Natural killer cell treated with Interleukin-12 subunit alpha and Interleukin-12 subunit beta and Interleukin-15 and Interleukin-18, amount 100 ng/mL, for 72 hours (primary cell): ENCODE measurements at places on chromosomes 6 and 20. TPM values are rescaled to one million over a fixed set of nuclear protein-coding genes. Genes with fewer than 3 reads are reported as not detected.

Gene PLEKHG1
- 0.29 TPM for total RNA-seq

Gene MCM3
- 108 TPM for total RNA-seq

Gene SLC35F1
- not detected for total RNA-seq

Gene TXLNB
- total RNA-seq = 0.05 TPM

DNA sequence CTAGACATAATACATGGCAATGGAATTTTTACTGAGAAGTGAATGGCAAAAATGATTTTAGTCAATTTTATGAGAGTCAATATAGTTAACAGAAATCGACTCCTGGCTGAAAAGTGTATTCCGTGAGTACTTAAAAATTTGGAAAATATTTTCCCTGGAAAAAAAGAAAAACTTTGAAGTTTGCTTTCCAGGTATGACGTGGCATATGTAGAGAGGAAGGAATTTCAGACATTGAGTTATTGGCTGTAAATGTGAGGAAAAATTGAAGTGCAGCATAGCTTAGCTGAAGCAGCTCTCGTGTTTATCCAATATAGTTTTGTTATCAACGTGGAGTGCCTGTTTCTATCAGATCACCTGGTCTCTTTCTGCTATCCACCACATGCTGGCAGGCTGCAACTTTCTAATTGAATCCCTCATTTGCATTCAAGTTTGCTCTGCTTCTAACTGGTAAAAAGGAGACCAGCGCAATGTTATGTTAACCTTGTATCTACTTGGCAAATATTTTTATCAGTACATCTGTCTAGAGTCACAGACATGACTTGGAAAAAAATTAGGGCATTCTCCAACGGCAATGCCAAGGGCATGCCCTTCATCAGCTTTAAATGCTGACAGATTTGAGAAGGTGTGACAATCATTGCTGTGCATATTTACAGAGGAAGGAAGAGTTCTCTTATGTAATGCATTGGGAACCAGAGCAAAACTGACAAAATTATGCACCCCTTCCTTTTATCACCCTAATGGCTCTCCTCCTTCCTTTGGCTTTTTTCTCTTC, 1102.8 kb upstream of the FLRT3 start:
- no peak overlapping the region for H3K4me3 ChIP-seq
- no peaks in the 10 kb centered on the region for H3K36me3 ChIP-seq
- H3K27me3 ChIP-seq = no peaks in the 10 kb centered on the region
- no peaks in the 10 kb centered on the region for H3K4me1 ChIP-seq
- DNase-seq = no peak

DNA sequence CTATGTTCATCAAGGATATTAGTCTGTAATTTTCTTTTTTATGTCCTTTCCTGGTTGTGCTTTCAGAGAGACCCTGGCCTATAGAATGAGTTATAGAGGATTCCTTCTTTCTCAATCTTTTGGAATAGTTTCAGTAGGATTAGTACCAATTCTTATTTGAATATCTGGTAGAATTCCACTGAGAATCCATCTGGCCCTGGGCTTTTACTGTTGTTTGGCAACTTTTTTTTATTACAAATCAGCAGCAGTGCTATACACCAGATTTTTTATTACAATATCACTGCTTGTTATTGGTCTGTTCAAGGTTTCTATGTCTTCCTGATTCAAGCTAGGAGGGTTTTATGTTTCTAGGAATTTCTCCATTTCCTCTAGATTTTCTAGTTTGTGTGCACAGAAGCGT, 50.0 kb upstream of the NRSN1 start:
- H3K4me3 ChIP-seq = no peak overlapping the region
- no peaks in the 10 kb centered on the region for H3K27me3 ChIP-seq
- H3K36me3 ChIP-seq = no peaks in the 10 kb centered on the region
- H3K27ac ChIP-seq = no peak overlapping the region
- no peaks in the 10 kb centered on the region for H3K4me1 ChIP-seq

- H3K36me3 ChIP-seq = no peaks in the 10 kb centered on the region
- H3K27me3 ChIP-seq = peaks cover 14% of the 10 kb centered on the region
- peaks cover 4% of the 10 kb centered on the region for H3K4me1 ChIP-seq
- no peak overlapping the region for H3K27ac ChIP-seq
- no peak for DNase-seq
- no peak overlapping the region for H3K4me3 ChIP-seq
Measured at GRCh38 chr6:160226118-160226591, 32.5 kb downstream of the SLC22A2 start.

GRCh38 chr6:167151648-167152047, 6.1 kb downstream of the GPR31 start:
- no peak for DNase-seq
- peaks cover 4% of the 10 kb centered on the region for H3K4me1 ChIP-seq
- no peaks in the 10 kb centered on the region for H3K36me3 ChIP-seq
- no peak overlapping the region for H3K27ac ChIP-seq
- peak overlapping the region; percentile 18 for H3K4me3 ChIP-seq

DNA sequence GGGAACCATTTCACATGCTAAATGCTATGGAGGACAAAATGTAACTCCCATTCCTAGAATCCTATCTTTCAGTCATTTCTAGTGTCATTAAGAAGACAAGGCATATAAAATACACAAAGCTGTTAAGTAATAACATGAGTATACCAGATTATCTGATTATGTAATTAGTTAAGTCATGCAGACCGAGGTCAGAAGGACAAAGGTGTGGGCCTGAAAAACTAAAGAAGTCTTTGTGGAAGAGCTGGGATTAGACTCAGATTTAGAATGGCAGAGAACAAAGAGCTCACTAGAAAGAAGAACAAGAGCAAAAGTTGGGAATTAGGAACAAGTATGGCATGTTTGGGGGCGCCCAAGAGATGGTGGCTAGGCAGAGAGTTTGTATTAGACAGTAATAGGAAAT, 37.0 kb downstream of the EFHC1 start:
- H3K27me3 ChIP-seq = no peaks in the 10 kb centered on the region
- no peak overlapping the region for H3K4me3 ChIP-seq
- no peak for DNase-seq
- no peak overlapping the region for H3K27ac ChIP-seq
- H3K4me1 ChIP-seq = no peaks in the 10 kb centered on the region
- peaks cover 4% of the 10 kb centered on the region for H3K36me3 ChIP-seq

GRCh38 chr20:3819411-3820047, 818 bp upstream of the AP5S1 start:
- peak overlapping the region; percentile 94 for H3K4me3 ChIP-seq
- no peaks in the 10 kb centered on the region for H3K36me3 ChIP-seq
- no peak for DNase-seq
- peak overlapping the region; percentile 93 for H3K27ac ChIP-seq
- no peaks in the 10 kb centered on the region for H3K27me3 ChIP-seq

DNA sequence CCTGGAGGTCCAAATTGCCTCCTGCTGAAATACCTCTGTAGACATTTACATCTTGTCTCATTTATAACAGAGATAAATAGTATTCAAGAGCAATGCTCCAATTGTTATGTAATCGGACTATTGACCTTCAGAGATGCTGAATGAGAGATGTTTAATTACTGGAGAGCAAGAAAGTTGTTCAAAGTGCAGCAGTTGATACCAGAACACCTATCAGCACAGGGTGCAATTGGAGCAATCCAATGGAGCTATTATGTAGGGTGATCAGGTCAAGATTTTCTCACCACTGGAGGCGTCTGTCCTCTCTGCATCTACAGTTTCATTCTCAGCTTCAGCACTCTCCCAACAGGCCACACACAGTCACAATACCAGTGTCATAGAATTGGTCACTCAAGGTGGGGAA, 19.5 kb upstream of the TMX4 start:
- H3K36me3 ChIP-seq = no peaks in the 10 kb centered on the region
- no peak overlapping the region for H3K4me3 ChIP-seq
- no peak for DNase-seq
- H3K4me1 ChIP-seq = peaks cover 3% of the 10 kb centered on the region
- peaks cover 8% of the 10 kb centered on the region for H3K27me3 ChIP-seq
- H3K27ac ChIP-seq = no peak overlapping the region

- H3K27ac ChIP-seq = no peak overlapping the region
- no peaks in the 10 kb centered on the region for H3K36me3 ChIP-seq
- no peak for DNase-seq
- H3K27me3 ChIP-seq = no peaks in the 10 kb centered on the region
- no peaks in the 10 kb centered on the region for H3K4me1 ChIP-seq
Measured at GRCh38 chr6:97656236-97656635, 373.2 kb upstream of the MMS22L start.

- no peaks in the 10 kb centered on the region for H3K4me1 ChIP-seq
- no peak overlapping the region for H3K4me3 ChIP-seq
- DNase-seq = no peak
Measured at GRCh38 chr20:39136798-39137197, 174.7 kb downstream of the DHX35 start.

GRCh38 chr6:107368471-107368870, 90.9 kb downstream of the PDSS2 start:
- H3K27ac ChIP-seq = no peak overlapping the region
- no peak for DNase-seq
- no peaks in the 10 kb centered on the region for H3K36me3 ChIP-seq
- H3K4me3 ChIP-seq = no peak overlapping the region
